ENCODE measurements at places on chromosomes 7 and 10. TPM values are rescaled to one million over a fixed set of nuclear protein-coding genes. Genes with fewer than 3 reads are reported as not detected.

DNA sequence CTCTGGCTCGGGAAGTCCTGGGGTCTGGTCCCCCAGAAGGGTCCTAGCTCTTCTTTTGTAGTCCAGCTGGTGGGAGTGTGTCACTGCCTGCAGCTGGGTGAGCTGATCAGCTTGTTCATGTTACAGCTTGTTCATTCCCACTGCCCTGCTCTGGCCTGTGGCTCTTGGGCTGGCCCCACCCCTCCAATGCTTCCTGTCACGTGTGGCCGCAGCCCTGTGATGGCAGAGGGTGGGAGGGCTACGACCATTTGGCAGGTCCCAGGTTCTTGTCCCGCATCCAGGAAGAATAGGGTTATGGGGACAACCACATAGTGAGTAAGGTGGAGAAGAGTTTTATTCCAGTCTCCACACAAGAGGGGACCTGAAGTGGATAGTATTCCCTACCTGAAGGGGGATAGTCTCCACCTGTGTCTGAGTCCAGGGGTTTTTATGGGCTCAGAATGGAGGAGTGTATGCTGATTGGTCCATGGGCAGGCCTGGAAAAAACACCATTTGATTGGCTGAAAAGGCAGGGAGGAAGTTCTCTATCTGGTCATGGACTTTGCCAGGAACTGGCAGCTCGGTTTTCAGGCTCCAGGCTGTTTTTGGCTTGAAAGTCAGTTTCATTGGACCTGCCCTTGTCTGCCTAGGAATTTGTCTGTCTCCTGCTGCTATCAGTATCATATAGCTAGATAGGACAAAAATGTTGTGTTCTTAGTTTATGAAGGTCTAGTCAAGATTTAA is 13.1 kb downstream of the SDHAF3 start:
- DNase-seq, result no peak

DNA sequence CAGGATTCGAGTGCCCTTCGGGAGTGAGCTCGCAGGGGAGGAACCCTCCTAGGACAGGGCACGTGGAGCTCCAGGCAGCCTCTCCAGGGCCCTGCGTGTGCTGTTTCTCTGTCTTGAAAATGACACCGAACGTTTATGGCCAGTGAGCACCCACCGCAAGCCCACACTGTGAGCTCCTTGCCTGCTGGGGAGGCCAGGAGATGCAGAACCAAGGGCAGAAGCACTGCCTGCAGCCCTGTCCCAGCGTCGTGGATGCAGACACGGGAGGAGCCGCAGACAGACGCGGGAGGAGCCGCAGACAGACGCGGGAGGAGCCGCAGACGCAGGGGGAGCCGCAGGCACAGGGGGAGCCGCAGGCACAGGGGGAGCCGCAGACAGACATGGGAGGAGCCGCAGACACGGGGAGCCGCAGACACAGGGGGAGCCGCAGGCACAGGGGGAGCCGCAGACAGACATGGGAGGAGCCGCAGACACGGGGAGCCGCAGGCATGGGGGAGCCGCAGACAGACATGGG is 314.4 kb downstream of the PTPRN2 start:
- DNase-seq, result no peak

- no peak for DNase-seq
These were observed 12.1 kb upstream of the CPA2 start for GRCh38 chr7:130254555-130254954.

The ENKUR gene
- not detected for total RNA-seq

- DNase-seq, result no peak
These were observed 164.6 kb downstream of the SND1 start for GRCh38 chr7:127816354-127817190.

All from Karpas-422 (cell line).